ENCODE measurements at places on chromosomes 4 and X. TPM values are rescaled to one million over a fixed set of nuclear protein-coding genes. Genes with fewer than 3 reads are reported as not detected.

GRCh38 chr4:128347930-128348660 is 60.5 kb upstream of the PGRMC2 start:
- DNase-seq, result no peak

The FAM9B gene
- total RNA-seq, result 0.79 TPM

- DNase-seq, result peak; percentile 83
Measured at GRCh38 chr4:148116264-148116663, 325.9 kb downstream of the NR3C2 start.

- no peak for DNase-seq
Measured at GRCh38 chr4:4539481-4539880, 2.4 kb downstream of the STX18 start.

The CCDC158 gene
- total RNA-seq, result 2.3 TPM

DNA sequence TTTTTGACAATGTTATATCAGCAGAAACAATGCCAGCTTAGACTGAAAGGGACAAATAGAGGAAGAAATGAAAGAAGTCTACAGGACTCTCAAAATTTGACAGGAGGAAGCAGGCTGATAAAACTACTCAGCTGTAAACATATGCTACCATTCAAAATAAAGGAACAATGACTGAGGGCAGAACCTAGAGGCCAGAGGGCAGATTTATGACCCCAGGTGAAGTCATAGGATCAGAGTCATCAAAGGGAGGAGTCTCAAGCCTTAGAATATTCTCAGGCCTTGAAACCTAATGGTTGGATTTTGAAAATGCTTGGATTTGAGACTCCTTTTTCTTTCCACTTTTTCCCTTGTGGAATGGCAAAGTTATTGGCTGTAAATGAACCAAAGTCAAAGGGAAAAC is 17.0 kb upstream of the SYTL5 start:
- DNase-seq, result no peak

GRCh38 chrX:350148-350533 is 31.5 kb upstream of the GTPBP6 start:
- no peak for DNase-seq

The FAM241A gene
- 4.7 TPM for total RNA-seq

- no peak for DNase-seq
Measured at GRCh38 chrX:16983051-16983450, 36.6 kb downstream of the REPS2 start.

Measured in urinary bladder (tissue), 4 donors.